ENCODE measurements at places on chromosomes 1 and 21.

DNA sequence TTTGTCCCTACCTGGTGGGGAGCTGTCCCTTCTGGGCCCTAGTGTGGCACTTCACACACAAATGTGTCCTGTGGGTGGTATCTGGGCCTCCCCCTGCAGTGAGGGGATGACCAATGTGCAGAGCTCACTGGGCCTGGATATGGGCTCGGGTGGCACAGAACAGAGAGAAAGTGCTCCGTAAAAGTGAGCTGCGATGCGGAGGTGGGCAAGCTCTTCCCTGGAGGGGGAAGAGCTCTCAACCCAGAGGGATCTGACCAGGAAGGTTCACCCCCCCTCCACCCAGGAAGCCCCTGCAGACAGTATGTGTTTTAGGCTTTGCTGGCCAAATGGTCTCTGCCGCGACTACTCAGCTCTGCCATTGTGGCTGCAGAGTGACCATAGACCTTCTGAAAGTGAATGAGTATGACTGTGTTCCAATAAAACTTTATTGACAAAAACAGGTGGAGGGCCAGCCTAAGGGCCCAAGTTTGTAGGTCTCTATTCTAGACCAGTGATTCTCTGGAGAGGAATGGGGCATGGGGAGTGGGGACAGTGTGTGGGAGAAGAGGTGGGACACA, 8.6 kb upstream of the ITGB2 start:
- no peak for DNase-seq

DNA sequence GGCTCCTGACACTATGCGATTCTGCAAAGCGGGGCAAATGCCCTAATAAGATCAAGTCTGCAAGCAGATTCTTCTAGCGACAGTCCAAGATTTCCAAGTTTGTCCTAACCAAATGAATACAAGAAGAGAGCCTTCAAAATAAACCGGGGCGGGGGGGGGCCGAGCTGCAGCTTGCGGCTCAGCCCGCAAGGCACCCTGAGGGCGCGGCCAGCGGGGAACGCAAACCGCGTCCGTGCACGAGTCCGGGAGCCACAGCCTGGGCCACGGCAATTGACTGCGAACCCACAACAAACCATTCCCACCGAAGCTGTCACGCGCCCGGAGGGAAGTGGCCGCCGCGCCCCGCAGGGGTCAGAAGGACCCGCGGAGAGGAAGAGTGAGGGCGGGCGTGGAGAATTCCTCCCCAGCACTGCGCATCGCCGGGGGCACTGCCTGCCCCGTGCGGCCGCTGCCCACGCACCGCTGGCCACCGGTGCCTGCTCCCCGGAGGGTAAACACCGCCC, 687 bp downstream of the TGFBR3 start:
- peak; percentile 24 for DNase-seq

GRCh38 chr21:25420831-25421230, 186.4 kb downstream of the MRPL39 start:
- DNase-seq = no peak

GRCh38 chr1:201594575-201595245, 55.8 kb downstream of the NAV1 start:
- DNase-seq = no peak

- peak; percentile 41 for DNase-seq
Measured at GRCh38 chr1:54557671-54558355, 9.8 kb downstream of the ACOT11 start.

DNA sequence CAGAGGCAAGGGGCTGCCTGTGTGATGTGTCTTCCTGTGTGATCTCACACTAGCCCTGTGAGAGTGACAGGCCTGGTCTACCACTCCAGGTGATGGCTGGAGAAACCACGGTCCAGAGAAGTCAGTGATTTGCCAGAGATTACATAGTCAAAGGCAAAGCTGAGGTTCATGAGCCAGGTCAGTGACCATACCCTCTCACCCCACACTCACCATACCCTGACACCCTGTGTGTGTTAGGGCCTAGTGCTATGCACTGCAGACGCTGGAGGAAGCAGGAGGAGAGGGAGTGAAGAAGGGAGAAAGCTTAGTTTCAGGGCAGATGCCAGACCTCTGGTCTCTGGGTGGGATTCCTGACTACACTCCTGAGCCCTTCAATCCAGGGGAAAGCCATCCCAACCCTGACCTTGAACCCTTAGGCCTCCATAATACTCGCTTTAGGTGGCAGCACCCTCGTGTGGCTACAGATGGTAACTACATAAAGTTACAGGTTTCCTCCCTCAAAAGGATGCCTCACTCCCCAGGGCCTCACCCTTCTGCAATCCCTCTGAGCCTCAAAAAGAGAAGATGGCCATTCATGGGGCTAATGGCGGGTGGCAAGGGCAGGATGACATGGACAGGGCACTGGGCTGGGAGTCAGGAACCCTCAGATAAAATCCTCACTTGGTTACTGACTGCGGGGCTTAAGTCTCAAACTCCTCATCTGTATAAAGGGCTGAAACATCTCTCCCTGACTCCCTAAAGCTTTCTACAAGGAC, 20.8 kb upstream of the SDC3 start:
- peak; percentile 43 for DNase-seq

DNA sequence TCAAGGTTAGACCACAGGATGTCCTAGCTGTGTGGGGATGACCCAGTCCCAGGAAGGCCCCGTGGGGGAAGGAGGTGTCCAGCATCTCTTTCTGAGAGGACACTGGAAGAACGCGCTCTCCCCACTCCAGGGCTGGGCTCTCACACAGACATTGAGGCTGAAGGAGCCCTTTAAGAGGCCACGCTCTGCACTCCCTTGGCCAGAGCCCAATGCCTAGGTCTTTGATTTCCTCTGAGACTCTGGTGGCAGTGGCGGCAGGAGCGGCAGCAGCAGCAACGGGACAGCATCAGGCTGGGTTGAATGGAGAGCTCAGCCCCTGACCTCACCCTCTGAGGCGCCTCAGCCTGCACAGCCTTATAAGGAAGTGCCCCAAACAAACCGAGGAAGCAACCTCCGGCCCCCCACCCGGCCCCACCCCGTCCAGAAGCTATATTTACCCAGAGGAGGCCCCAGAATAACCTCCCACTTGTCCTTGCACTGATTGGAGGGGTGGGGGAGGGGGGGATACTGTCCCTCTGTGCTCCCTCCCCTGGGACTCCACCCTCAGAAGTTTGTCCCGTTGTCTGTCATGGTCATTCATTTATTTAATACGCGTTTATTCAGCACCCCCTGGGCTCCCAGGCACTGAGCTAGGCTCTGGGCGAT, 12.3 kb downstream of the NES start:
- DNase-seq = no peak

DNA sequence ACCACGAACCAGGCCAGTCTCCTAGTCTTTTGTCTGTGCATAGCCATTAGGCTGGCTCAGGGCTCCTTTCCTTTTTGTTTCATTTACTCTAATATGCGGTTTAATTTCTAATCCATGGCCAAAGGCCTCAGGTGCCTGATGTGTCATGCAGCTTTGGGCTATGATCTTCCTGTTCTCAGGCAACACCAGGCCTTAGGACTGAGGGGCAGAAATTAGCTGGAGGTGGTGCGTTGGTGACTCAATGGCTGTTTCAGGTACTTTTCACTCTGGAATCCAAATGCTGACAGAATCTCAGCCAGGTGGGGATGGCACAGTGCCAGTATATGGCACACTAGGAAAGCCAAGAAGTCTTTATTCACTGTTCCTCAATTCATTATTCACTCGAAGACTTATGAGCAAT, 105.3 kb downstream of the CACNA1E start:
- DNase-seq = no peak

GRCh38 chr1:115765091-115765490, 3.4 kb downstream of the CASQ2 start:
- DNase-seq = no peak

DNA sequence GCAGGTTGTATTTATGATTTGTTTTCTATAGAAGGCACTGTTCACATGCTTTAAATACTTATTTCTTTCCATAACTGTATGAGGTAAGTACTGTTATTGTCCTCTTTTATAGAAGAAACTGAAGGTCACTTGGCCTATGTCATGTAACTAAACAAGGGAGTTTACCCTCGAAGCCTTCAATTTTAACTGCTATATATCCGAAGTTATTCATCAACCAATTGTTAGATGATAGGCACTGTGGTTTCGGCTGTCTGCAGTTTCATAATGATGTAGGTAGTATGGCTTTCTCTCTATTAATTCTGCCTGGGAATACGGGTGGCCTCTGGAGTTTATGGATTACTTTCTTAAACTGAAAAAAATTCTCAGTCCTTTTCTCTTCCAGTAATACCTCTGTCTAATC, 413.3 kb upstream of the ADGRL2 start:
- no peak for DNase-seq

DNA sequence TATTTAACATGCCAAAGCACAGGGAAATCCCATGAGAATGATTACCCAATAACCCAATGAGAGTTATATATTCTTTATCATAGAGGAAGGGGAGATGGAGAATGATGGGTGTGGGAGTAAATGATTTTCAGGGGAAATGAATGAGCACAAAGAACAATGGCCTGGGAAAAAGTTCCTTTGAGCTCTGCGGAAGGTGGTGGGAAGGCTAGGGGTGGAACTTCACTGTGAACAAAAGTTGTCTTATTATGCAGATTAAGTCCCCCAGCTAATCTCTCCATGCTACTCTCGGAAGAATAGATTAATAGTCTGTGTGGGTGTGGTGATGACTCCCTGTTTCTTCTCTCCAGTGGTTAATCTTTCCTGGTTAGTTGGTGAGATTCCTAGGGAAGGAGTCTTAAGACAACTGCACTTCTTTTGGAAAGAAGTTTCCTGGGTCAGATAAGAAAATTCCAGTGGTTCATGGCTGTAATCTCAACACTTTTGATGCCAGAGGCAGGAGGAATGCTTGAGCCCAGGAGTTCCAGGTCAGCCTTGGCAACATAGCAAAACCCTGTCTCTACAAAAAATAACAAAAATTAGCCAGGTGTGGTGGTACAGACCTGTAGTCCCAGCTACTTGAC, 71.6 kb downstream of the DNTTIP2 start:
- no peak for DNase-seq

- no peak for DNase-seq
Measured at GRCh38 chr21:35943752-35944151, 116.6 kb downstream of the SETD4 start.

- DNase-seq = no peak
Measured at GRCh38 chr1:83735526-83735925, 263.4 kb downstream of the TTLL7 start.

DNA sequence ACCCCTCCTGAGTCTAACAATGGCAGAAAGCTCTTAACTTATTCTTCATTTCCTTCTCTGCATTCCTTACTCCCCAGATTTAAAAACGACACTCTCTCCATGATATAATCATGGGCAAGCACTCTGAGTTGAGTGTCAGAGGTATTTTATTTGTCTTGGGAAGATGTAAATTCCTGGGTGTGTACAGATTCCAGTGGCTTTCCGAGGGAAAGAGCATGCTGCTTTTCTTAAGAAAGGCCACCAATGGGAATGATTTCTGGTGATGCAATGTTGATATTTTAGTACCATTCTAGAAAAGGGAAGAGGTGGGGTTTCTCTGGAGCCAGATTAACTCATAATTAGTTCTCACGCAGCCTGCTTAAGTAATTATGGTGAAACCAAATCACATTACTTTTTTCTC, 47.8 kb upstream of the BTG3 start:
- peak; percentile 8 for DNase-seq

DNA sequence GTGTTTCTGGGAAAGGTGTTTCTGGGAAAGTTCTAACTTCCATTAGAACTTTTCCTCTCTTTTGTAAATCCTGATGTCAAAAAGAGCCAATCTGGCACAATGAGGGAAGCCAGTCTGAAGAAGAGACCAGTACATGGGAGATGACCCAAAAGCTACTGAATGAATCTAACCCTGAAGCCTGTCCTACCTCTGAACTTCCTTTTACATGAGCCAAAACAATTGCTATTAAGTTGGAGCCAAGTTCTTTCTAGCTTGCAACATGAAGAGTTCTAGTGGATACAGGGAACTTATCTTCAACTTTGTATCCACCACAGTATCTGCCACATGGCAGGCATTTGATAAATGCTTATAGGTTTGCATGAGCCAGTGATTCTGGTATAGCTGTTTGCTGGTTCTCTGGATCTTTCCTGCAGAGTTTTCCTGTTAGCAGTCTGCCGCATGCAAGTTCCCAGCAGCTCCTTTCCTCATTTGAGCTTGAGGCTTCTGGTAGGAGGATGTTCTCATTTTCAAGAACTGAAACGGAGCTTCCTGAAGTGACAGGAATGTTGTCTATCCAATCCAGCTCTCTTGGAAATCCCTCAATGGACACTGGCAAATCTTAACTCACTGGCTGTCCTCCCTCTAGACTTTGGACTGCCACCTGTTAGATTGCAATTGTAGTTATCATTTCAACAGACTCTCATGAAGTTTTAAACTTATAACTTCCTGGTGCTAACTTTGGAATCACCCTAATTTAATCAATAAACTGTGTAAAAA, 73.1 kb upstream of the LPGAT1 start:
- no peak for DNase-seq

DNA sequence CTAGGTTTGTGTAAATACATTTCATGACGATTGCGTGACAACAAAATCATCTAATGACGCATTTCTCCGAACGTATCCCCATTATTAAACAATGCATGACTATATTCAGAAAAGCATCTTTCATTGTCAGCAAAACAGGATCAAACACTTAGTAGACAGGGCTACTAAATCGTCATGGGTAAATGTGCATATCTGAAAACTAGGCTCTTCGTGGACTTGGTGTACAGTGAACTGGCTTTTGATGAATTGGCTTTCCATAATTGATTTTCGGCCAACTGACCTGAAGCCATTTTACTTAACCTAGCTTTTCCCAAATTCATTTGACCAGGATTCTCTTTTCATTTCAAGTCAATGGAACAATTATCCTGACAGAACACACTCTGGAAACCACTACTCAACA, 665.0 kb downstream of the SMYD3 start:
- no peak for DNase-seq

- no peak for DNase-seq
Measured at GRCh38 chr1:186754542-186755145, 74.1 kb upstream of the PLA2G4A start.

GRCh38 chr1:240706150-240706935, 94.4 kb upstream of the GREM2 start:
- DNase-seq = peak; percentile 62

GRCh38 chr1:154999571-155000410, 2.8 kb upstream of the ZBTB7B start:
- no peak for DNase-seq

GRCh38 chr1:100708476-100709062, 11.0 kb upstream of the VCAM1 start:
- DNase-seq = peak; percentile 55

DNA sequence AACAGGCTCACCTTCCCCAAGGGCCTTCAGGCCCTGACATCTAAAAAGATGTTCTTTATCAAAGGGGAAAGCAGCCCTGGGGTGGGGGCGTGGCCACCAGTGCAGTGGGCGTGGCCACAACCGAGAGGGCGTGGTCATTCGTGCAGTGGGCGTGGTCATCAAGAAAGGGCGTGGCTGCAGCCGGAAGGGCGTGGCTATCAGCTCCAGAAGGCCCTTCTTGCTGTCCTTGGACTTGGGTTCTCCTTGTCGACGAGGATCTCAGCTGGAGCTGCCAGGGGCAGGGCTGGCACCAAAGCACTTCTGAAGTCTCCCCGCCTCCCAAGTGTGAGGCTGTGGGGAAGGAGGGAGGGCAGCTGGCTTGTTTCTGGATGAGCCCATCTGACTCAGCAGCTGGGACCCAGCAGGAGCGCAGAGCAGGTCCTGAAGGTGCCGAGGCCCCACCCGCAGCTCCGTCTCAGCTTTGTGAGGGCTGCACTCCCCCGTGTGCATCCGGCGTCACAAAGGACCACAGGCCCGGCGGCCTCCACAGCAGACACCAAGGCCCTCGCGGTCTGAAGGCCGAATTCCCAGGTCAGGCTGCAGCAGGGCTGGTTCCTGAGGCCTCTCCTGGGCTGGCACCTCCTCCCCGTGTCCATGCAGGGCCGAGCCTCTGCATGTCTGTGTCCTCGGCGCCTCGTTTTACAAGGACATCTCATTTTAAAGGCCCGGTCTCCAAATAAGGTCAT, 12.8 kb downstream of the PDE9A start:
- peak; percentile 14 for DNase-seq

- no peak for DNase-seq
Measured at GRCh38 chr1:87052961-87053360, 138.5 kb downstream of the HS2ST1 start.
